ENCODE measurements at places on chromosomes 1 and 21.

GRCh38 chr1:152111515-152111968 is 3.7 kb downstream of the TCHH start:
- DNase-seq: no peak

DNA sequence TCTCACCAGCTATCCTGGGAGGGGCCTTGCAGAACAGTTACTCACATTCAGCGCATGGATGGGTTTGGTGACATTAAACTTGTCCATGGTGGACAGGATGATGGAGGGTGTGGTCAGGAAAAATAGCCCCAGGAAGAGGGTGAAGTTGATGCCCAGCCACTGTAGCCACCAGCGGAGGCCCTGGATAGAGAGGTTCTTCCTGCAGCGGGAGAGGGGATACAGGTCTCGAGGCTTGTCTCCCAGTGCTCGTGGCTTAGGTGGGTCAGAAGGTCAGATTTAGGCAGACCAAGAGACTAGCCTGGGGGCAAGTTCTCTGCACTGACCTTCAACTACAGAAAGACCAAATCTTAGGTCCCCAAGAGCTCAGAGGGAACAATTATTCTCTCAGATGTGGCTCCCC is 23.0 kb downstream of the TMEM63A start:
- DNase-seq: no peak

- no peak for DNase-seq
These were observed 11.0 kb upstream of the WNT9A start for GRCh38 chr1:227958617-227959324.

DNA sequence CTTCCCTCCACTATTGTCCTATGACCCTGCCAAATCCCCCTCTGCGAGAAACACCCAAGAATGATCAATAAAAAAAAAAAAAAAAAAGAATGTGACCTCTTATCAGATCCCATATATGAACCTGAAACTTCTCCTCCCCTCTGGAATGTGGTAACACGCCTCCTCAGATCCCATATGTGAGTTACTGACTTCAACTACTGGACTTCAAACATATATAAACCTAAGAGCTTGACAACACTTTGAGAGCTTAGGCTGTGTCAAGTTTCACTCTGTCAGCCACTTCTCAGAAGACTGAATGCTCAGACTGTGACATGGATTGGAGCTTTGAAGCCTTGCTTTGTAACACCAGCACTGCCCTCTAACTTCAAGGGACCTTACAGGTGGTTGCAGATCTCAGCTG is 148.4 kb downstream of the COP1 start:
- DNase-seq: no peak

DNA sequence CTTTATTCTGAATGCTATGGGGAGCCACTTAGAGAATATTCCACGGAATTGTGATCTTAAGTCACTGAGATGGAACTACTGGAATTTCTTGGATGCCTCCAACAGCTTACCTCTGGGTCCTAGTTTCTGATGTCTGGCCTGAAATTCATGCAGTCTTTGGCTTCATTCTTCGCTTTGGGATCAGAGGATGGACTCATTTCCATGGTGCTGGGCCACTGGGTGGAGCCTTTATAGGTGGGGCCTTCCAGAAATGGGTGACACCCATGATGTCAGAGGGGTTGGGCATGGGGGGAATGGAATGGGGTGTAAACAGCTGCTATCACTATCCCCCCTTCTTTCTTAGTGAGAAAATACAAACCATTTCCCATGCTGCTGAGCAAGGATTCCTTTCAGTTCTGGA is 73.7 kb upstream of the FGGY start:
- no peak for DNase-seq

GRCh38 chr1:3296326-3296725 is 158.1 kb upstream of the ARHGEF16 start:
- DNase-seq: no peak

- no peak for DNase-seq
These were observed 42.6 kb upstream of the USP25 start for GRCh38 chr21:15687208-15687607.

All from COLO829 (cell line).